Fibroblast of skin of right quadriceps (primary cell): ENCODE measurements at places on chromosomes 1 and 21.

- no peak for DNase-seq
These were observed 9.2 kb downstream of the PRKCZ start for GRCh38 chr1:2059290-2059953.

DNA sequence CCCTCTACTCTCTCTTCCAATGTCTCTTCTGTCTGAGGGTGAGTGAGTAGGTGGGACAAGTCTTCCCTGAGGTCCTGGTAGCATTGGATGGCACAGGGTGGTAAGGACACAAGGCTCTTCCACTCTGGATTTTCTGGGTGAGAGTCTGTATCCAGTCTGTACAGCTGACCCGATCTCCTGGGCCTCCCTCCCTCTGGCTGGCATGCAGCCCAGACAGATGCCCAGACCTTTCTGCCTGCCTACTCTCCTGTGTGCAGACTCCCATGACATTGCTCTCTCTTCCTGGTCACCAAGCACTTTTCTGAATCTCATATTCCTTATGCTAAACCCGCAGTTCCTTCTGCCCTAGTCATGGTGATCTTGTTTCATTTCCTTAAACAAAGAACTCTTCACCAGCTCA, 100.3 kb downstream of the GRIK3 start:
- DNase-seq = no peak

DNA sequence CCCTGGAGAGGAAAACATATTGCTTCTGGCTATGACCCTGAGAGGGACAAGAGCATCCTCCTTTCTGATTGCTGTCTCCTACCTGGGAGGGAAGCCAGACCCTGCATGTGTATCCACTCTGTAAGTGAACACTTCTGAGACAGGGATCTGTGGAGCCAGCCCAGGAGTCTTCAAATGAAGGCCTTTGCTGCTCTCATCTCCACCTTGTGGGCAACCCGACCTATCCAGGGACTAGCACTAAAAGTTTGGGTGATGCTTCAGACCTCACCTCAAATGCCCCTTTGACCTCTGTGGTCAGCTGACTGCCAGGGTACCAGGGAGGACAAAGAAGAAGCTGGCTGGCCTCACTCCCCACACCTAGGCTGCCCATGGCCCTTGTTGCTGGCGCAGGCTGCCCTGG, 64.7 kb downstream of the KCND3 start:
- no peak for DNase-seq

GRCh38 chr1:7062346-7063061, 277.2 kb downstream of the CAMTA1 start:
- DNase-seq = no peak

- DNase-seq = peak; percentile 18
These were observed 9.6 kb downstream of the ACKR1 start for GRCh38 chr1:159214149-159214760.

DNA sequence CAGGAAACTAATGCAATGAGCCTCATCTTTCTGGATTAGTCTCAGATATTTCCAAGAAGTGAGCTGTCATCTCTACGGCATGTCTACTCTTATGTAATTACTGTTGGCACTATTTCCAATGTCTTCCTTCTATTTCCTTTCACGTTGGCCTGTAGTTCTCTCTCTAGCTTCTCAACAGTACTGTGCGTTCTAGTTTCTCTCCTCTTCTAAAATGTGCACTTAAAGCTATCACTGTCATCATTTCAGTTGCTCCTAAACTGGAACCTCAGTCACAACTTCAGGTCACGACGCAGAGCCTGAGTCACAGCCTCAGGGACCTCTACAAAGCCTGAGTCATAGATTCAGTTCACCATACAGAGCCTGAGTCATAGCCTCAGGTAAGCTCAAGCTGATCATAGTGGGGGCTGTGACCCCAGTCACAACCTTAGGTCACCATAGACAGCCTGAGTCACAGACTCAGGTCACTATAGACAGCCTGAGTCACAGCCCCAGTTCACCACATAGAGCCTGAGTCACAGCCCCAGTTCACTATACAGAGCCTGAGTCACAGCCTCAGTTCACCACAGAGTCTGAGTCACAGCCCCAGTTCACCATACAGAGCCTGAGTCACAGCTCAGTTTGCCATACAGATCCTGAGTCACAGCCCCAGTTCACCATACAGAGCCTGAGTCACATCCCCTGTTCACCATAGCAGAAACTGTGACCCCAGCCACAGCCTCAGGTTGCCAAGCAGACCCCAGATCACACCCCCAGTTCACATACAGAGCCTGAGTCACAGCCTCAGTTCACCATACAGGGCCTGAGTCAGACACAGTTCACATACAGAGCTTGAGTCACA, 13.0 kb downstream of the WNT9A start:
- peak; percentile 70 for DNase-seq

DNA sequence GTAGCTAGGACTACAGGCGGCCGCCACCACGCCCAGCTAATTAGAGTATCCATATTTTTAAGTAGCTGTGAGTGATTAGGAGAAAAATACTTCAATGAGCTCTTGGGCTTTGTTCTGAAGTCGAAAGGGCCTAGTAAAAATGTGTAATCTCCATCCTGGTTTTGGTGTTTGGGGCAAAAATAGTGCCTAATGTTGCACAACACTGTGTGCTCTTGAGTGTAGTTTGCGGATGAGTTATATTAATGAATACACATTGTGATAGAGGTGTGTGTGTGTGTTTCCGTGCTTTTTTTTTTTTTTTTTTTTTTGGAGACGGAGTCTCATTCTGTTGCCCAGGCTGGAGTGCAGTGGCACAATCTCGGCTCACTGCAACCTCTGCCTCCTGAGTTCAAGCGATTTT, 6.3 kb upstream of the ARID1A start:
- no peak for DNase-seq

GRCh38 chr1:77065693-77066342, 153.4 kb downstream of the PIGK start:
- no peak for DNase-seq

GRCh38 chr1:9688599-9688998, 37.1 kb downstream of the PIK3CD start:
- DNase-seq = no peak

GRCh38 chr1:43814401-43814800, 107.1 kb downstream of the ST3GAL3 start:
- no peak for DNase-seq

GRCh38 chr1:3697104-3697503, 44.8 kb downstream of the TP73 start:
- DNase-seq = no peak

DNA sequence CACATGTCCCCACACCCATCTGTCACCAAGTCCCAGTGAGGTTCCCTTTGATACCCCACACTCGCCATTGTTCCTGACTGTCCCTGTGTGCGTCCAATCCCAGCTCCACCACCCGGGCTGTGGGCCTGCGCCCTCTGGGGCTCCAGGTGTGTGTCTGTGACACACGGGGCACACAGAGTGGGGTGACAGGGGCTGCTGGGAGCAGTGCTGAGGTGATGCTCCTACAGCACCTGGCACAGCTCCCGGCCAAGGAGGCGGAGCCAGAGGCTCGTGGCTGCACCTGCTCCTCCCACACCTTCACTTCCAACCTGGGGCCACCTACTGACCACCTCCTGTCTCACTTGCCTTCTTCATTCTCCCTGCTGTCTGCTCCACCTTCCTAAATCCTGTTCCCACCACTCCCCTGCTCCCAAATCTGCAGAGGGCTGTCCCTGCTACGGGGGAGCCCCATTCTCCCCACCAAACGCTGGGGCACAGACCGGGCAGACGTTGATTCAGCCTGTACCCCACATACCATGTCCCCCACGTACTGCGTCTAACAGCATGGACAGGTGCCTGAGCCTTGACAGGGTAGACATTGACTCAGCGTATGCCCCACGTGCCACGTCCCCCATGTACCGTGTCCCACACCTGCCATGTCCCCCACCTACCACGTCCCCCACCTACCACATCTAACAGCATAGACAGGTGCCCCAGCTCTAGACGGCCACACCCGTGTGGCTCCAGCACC, 16.4 kb downstream of the WDR4 start:
- no peak for DNase-seq

DNA sequence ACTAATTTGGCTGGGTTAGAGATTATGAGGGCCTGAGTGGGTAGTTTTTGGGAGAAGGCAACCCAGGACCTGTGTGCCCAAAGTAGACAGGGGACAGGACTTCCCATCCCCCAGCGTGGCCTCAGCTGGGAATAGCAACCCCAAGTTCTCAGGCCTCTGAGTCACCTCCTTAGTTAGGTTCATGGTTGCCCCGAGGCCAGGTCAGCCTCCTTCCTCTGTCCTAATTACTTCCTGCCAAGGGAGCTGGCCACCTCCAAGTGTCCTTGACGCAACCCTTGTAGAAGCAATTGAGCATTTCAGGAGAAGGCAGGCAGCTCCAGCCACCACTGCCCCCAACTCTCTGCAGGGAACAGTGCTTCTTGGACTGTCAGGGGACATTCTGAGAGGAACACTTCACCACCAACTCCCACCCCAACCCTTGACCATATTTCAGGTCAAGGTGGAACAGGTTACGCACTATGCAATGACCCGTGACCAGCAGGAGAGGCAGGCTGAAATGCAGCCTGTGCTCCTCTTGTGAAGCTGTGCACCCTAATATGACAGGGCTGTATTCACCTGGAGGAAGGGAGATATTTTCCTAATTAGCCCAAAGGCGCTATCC, 5.1 kb upstream of the NT5C1A start:
- DNase-seq = no peak

GRCh38 chr1:34441259-34442069, 264.8 kb downstream of the C1orf94 start:
- DNase-seq = peak; percentile 3

GRCh38 chr21:20728691-20729090, 269.5 kb upstream of the NCAM2 start:
- DNase-seq = no peak

GRCh38 chr21:40053007-40053406, 185.8 kb downstream of the PCP4 start:
- DNase-seq = peak; percentile 11

DNA sequence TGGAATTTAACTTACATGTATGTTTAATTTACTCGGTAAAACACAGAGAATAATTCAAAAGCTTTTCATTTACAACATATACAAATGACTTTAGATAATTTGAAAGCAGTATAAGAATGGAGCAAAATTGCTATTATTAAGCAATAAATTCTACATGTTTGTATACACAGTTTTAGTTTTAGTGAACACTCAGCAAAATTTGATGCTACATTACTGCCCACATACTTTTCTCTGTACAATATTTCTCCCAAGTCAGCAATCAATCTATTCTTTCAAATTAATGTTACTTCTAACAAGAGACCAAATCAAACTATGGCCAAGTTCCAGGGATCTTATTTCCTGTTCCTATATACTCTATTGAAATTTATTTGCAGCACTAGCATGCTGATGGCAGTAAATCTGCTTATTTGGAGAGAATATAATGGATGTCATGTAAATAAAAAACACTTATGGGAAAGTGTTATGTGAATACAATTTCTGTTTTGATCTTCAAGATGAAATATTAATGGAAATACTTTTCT, 82.6 kb upstream of the BRINP3 start:
- DNase-seq = no peak

DNA sequence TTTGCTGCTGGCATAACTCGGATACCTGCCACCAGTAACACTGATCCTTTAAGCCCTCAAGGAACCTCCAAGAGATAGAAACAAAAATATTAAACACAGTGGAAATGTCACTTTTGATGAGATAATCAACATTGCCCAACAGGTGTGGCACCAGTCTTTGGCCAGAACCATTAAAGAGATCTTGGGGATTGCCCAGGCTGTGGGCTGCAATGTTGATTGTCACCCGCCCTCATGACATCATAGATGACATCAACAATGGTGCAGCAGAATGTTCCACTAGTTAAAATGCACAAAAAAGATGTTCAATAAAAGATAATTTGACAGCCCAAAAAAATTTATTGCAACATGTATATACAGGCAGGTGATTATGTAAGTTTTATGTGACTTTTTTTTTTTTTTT, 20.2 kb upstream of the ZMYM1 start:
- DNase-seq = no peak

GRCh38 chr1:205977402-205978014, 25.7 kb downstream of the RAB7B start:
- DNase-seq = peak; percentile 83
